ENCODE measurements at places on chromosomes 7 and 10. TPM values are rescaled to one million over a fixed set of nuclear protein-coding genes. Genes with fewer than 3 reads are reported as not detected.

The CTNNA3 gene
- total RNA-seq = not detected

The CCDC7 gene
- 19.3 TPM for total RNA-seq

The SEMA3A gene
- total RNA-seq = 1.4 TPM

The DYDC2 gene
- not detected for total RNA-seq

The CCDC172 gene
- not detected for total RNA-seq

The PHKG1 gene
- total RNA-seq = 2.5 TPM

The ADAMTS14 gene
- 0.15 TPM for total RNA-seq

The ATP5MK gene
- 387 TPM for total RNA-seq

The IFIT2 gene
- 16.0 TPM for total RNA-seq

The SLC39A12 gene
- total RNA-seq = not detected

The PLXNA4 gene
- 1.6 TPM for total RNA-seq

The H2BK1 gene
- not detected for total RNA-seq

The CDHR1 gene
- 1.6 TPM for total RNA-seq

The PON3 gene
- not detected for total RNA-seq

The COL17A1 gene
- not detected for total RNA-seq

The CFAP69 gene
- total RNA-seq = not detected

The HMX2 gene
- not detected for total RNA-seq

The CPVL gene
- total RNA-seq = 1.8 TPM

The ACBD7 gene
- 1.5 TPM for total RNA-seq

The VIPR2 gene
- 0.05 TPM for total RNA-seq

The ITPRID1 gene
- not detected for total RNA-seq

The CCDC6 gene
- total RNA-seq = 34.4 TPM

The PIK3AP1 gene
- 11.5 TPM for total RNA-seq

The CYP3A7 gene
- total RNA-seq = not detected

The TMEM254 gene
- 12.4 TPM for total RNA-seq

The EXOC6 gene
- 11.9 TPM for total RNA-seq

The ACHE gene
- not detected for total RNA-seq

The PRR15 gene
- not detected for total RNA-seq

The WEE2 gene
- total RNA-seq = not detected

The CDK14 gene
- total RNA-seq = 0.20 TPM

The OR6V1 gene
- total RNA-seq = not detected

The AKR1C4 gene
- not detected for total RNA-seq

The ADRA2A gene
- not detected for total RNA-seq

The AGMO gene
- not detected for total RNA-seq

The SOSTDC1 gene
- not detected for total RNA-seq
